ENCODE measurements at places on chromosomes 1 and 21.
A peak's percentile ranks its signal among the peaks of the same experiment; 100 is the strongest.

- no peak for DNase-seq
These were observed 10.3 kb upstream of the PTPN7 start for GRCh38 chr1:202170726-202171125.

DNA sequence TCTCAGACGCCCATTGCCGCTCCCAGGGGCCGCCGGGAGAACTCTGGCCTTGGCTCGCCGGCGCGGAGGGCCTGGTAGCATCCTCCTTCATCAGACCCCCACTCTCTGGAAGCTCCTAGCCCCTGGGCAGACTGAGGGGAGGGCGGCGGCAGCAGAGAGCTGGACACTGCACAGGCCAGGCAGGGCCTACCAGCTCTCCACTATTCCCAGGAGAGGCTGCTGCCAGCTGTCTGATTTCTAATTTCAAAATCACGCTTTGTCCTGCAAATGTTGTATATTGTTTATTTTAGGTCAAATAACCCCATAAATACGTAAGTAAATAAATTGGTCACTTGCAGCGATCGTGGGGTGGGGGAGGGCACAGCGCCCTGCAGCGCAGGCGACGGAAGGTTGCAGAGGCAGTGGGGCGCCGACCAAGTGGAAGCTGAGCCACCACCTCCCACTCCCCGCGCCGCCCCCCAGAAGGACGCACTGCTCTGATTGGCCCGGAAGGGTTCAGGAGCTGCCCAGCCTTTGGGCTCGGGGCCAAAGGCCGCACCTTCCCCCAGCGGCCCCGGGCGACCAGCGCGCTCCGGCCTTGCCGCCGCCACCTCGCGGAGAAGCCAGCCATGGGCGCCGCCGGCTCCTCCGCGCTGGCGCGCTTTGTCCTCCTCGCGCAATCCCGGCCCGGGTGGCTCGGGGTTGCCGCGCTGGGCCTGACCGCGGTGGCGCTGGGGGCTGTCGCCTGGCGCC lies at the start of gene MTARC1:
MTARC1 (plus strand) TSS at position 577 of the 732 bp plus-strand sequence; CDS start at position 609, 32 bp downstream.
- peak; percentile 75 for DNase-seq

- no peak for DNase-seq
These were observed 13.4 kb downstream of the PTPN14 start for GRCh38 chr1:214537872-214538473.

- no peak for DNase-seq
These were observed 40.0 kb upstream of the OSBPL9 start for GRCh38 chr1:51576923-51577322.

DNA sequence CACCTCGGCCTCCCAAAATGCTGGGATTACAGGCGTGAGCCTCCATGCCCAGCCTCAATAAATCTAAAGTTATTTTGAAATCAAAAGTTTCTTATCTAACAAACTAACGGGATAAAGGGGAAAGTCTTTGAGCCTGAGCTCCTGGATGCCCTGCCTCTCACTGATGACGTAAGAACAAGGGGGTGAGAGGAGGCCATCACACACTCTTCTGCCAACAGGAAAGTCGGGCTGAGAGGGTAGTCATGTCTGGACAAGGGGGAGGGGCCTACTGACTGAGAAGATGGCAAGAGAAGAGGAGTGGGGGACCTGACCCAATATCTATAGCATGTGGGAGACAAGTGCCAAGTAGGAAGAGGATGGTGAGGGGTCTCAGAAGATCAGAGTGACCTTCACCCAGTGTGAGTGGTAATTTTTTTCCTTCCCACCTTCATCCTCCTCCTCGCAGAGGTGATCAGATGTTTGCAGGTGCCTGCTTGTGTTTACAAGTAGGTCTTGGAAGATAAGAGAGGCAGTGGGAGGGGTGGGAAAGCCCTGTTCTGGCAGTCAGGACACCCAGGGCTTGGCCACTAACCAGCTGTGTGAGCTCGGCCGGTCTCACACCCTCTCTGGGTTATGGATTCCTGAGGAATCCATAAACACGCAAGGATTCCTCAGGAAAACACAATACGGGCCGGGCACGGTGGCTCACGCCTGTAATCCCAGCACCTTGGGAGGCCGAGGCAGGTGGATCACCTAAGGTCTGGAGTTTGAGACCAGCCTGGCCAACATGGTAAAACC lies 9.6 kb downstream of the UQCRHL start:
- no peak for DNase-seq

GRCh38 chr1:113178106-113178505 lies 105.1 kb downstream of the LRIG2 start:
- no peak for DNase-seq

GRCh38 chr1:97190326-97190725 lies 468.7 kb downstream of the PTBP2 start:
- DNase-seq, result no peak

GRCh38 chr1:62228136-62228882 lies 33.7 kb downstream of the L1TD1 start:
- no peak for DNase-seq

GRCh38 chr1:242432491-242433095 lies 91.9 kb downstream of the PLD5 start:
- no peak for DNase-seq

GRCh38 chr1:109946511-109946910 lies 35.9 kb downstream of the CSF1 start:
- DNase-seq, result no peak

- DNase-seq, result no peak
These were observed 36.8 kb downstream of the FBXO42 start for GRCh38 chr1:16315437-16315836.

GRCh38 chr1:15008783-15009729 lies 144.5 kb upstream of the TMEM51 start:
- no peak for DNase-seq

- DNase-seq, result no peak
These were observed 102.9 kb downstream of the VAV3 start for GRCh38 chr1:107862064-107862463.

DNA sequence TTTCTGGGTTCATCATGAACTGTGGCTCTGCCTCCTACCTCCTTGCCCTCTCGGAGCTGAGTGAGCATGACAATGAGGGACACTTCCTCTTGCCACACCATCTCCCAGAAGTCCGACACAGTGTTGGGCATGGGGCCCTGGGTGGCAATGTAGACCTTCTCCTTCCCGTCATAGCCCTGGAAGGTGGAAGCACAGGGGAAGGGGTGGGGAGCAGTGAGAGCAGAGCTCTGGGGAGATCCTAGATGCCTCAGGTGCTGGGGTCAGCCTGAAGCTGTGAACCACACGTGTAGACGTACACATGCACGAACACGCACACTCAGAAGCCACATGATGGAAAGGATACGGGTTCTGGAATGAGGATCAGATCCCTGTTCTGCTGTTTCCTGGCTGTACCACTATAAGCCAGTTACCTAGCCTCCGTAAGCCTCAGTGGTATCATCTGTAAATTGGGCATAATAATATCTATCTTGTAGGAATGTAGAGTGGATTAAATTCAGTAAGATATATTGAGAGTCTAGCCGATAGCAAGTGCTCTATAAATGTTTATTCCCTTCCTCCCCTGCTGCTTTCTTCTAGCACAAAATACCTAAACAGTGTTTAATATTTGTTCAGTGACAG lies 6.1 kb downstream of the PTPN7 start:
- DNase-seq, result no peak

DNA sequence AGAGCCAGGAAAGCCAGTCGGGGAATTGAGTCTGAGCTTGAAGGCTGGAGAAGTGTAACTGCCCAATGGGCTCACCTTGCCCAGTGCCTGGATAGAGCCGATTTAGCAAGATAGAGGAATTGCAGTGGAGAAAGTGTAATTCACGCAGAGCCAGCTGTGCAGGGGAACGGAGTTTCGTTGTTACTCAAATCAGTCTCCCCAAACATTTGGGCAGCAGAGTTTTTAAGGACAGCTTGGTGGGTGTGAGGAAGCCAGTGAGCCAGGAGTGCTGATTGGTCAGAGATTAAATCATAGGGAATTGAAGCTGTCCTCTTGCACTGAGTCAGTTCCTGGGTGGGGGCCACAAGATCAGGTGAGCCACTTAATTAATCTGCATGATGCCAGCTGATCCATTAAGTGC lies 28.4 kb upstream of the NLRP3 start:
- no peak for DNase-seq

GRCh38 chr1:70361727-70362398 lies 7.3 kb upstream of the ANKRD13C start:
- no peak for DNase-seq

- no peak for DNase-seq
These were observed 177.4 kb downstream of the LBR start for GRCh38 chr1:225250432-225250831.

GRCh38 chr1:154796303-154796892 lies 73.7 kb downstream of the KCNN3 start:
- no peak for DNase-seq

- DNase-seq, result no peak
These were observed 45.7 kb downstream of the SLC37A1 start for GRCh38 chr21:42559326-42559725.

GRCh38 chr1:176939993-176940392 lies 224.5 kb downstream of the ASTN1 start:
- DNase-seq, result no peak

DNA sequence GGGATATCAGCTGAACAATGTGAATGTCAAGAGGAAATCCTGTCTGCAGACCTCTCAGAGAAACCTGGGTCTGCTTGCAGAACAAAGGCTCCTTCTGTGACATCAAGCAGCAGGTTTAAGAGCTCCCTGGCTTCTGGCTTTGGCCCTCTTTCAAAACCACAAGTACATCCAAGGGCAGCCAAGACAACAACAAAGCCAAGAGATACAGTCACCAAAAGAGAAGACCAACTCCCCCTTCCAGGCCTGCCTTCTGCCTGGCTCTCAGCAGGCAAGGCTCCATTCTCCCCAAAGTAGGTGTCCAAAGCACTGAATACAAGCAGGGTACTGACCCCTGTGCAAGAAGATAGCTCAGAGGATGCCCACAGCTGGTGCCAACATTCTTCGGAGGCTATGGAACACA lies 11.5 kb downstream of the BCAR3 start:
- no peak for DNase-seq

DNA sequence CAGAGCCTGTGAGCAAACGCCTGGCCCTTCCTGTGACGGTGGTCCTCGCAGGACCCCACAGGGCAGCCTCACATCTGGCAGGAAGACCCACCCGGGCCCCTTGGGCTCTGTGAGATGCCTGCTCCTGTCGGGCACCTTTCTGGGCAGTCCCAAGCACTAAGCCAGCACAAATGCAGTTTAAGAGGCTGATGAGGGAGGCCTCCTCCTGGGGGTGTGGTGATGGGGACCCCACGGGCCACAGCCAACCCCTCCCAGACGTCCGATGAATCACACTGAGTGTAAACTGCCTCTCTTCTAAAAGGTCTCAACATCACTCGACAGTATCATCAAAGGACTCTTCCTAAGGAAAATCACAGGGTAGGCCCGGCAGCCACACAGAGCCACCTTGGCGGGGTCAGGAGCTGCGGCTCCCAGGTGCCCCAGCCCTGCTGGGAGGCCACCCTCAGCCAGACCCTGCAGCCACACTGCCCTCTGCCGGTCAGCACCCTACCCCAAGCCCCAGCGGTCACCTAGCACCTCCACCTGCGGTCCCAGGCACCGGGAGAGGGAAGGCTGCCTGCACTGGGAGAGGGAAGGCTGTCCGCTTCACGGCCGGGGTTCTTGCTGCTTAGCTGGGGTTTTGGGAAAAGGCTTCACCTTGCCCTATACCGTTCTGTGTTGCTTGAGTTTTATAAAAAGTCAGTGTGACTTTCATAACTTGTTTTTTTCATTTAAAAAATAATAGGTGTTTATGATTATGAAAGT lies 3.9 kb upstream of the PRKCZ start:
- DNase-seq, result peak; percentile 67

GRCh38 chr1:151058692-151059091 lies 730 bp downstream of the CDC42SE1 start:
- no peak for DNase-seq

DNA sequence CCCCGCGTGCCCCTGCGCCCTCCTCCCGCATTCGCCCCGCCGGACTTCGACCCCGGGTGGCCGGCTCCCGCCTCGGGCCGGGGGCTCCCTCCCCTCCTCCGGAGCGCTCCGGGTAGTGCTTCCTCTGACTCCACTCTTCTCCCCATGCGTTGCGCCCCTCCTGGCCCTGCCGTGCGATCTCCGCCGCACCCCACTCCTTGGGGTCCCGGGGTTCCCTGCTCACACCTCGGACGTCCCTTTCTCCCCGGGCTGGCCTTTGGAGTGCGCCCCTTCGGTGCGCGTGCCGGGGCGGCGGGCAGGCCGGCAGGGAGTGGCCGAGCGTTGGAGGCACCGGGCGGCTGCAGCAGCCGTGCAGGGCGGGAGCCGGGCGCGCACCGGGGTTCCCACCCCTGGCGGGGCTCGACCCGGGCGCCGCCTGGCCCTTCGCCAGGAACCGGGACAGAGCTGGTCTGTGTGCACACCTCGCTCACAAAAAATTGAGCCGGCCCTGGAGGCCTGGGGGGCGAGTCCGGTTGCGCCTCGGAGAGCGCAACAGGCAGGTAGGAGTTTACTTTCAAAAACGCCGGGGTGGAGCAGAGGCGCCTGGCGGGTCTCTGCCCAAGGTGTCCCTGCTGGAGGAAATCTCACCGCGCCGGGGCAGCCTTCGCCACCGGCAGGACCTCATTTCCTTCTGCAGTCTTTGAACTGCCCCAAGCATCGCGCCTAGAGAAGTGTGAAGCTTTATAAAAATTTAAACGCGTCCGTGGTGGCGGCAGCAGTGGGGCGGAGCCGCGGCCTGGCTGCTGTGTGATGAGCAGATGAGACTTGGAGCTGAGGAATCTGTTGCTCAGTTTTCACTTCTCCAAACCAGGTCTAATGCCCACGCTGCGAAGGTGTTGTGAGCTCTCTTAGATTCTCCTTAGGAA lies 650 bp downstream of the VANGL1 start:
- no peak for DNase-seq

GRCh38 chr1:225813214-225813964 lies 3.5 kb downstream of the EPHX1 start:
- DNase-seq, result no peak

GRCh38 chr1:100713626-100714025 lies 5.9 kb upstream of the VCAM1 start:
- DNase-seq, result no peak

DNA sequence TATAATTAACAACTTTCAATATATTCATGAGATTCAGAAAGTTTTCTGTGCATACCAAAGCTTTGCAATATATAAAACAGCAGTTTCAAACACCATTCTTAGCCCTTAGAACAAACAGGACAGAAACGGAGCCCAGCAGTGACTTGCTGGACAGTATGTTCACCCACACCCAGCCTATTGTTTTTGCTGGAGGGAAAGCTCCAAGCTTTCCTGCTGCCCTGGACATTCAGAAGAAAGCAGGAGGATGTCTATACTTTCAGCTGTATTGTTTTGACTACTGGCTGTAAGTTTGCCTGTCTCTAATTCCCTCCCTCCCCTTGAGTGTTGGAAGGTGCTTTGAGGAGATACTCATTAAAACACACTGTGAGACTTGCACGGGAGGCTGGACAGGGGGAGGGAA lies 9.6 kb downstream of the DENND2C start:
- DNase-seq, result no peak

Measured in NCI-H1930 (cell line).